ENCODE measurements at places on chromosomes 7 and 10.

GRCh38 chr7:50828116-50828515, 45.4 kb upstream of the GRB10 start:
- no peak for DNase-seq

GRCh38 chr10:21500578-21500910, 24.9 kb downstream of the SKIDA1 start:
- no peak for DNase-seq

GRCh38 chr7:44791278-44792219, 4.9 kb upstream of the PPIA start:
- peak; percentile 71 for DNase-seq

DNA sequence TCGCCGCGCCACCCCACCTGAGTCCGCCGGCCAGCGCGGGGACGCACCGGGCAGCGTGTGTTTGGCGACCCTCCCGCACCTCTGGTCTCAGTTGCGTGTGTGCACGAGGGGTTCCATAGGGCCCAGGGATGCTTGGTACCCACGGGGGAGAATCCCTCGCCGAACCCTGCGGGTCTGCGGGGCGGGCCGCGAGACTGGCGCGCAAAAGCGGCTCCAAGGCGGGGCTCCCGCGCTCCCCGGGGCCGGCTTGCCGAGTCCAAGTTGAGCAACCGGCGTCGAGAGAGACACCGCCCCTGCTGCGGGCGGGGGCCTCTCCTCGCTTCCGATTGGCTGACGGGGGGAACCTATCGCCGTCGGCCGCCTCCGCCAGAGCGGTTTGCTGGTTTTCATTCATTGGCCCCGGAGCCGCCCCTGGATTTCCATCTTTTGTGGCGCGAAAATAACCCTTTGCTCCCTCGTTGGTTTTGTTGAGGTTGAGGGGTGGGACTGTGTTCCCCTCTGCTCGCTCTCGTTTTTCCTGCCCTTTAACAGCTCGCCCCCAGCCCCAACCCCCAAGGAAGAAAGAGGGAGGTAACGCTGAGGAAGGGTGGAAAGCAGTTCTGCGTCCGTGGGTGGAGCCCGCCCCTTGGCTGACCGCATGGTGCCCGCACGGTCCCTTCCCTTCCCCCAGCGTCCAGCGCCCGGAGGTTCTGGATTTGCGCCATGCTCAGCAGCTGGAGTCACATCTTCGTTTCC, 4.0 kb upstream of the IGF2BP3 start:
- peak; percentile 97 for DNase-seq

DNA sequence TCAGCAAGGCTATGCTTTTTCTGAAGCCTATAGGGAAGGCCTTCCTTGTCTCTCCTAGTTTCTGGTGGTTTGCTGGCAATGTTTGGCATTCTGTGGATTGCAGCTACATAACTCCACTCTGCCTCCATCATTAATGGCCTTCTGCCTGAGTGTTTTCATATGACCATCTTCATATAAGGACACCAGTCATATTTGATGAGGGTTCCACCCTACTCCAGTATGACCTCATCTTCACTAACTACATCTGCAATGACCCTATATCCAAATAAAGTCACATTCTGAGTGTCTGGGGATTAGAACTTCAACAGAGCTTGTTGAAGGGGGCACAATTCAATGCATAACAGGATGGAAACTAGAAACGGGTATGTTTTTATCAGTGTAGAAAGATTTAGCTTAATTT, 22.1 kb downstream of the CAV1 start:
- peak; percentile 86 for DNase-seq

GRCh38 chr10:52965509-52965908, 192.9 kb upstream of the MBL2 start:
- DNase-seq = no peak

DNA sequence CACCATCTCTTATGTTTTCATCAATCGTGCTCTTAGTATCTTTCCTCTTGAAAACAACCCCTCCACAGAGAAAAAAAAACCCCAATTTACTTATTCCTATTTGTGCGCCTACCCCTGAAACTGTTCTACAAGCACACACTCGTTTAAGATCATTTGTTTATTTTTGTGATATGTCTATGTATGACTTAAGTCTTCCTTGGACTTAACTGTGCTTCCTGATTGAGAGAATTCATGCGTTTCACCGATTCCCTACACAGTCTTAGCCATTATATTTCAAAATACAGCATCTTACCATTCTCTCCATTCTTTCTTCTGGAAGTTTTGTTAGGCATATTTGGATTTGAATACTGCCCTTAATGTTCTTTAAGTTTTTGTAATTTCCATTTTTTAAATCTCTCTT, 159.4 kb downstream of the MLLT10 start:
- DNase-seq = no peak

DNA sequence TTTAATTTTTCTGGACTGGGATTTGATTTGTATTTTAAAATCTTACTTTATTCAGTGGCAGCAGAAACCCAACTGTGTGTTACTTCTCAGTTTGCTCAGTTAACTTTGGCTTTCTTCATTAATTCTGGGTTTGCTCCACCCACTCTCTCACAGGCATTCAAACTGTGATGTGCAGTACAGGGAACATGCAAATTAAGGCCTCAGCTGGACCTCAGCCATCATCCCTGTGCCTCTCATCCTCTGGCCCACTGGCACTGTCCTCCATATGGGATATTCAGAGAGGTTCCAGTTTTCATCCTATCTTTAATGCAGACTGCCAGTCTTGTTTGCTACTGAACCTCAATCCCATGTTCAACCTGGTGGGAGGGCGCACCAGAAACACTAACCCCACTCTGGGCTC, 743.4 kb upstream of the IGFBP3 start:
- no peak for DNase-seq

GRCh38 chr7:148442933-148443332, 147.6 kb upstream of the C7orf33 start:
- no peak for DNase-seq

DNA sequence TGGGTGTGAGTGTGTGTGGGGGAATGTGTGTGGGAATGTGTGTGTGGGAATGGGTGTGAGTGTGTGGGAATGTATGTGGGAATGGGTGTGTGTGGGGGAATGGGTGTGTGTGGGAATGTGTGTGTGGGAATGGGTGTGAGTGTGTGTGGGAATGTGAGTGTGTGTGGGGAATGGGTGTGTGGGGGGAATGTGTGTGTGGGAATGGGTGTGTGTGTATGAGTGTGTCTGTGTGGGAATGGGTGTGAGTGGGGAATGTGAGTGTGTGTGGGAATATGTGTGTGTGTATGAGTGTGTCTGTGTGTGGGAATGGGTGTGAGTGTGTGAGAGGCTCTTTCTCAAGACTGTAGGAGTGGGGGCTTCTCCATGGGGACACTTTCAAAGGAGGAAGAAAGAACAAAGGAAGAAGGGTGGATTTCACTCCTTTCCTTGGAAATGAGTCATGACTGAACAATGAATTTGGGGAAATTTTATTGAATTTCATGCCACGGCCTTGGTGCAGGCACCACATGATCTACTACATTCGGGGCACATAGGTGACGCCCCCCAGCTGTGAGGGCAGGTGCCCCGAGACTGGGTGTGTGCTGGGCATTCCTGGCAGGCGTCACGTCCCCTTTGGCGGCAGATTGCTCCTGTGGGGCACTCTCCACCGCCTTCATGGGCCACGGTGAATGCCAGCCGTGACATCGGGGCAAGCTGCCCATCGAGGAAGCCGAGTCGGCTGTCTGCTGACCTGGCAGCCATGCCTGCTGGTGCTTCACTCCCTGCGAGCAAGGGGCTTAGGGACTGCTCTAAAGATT, 88.8 kb upstream of the INSIG1 start:
- peak; percentile 67 for DNase-seq

- DNase-seq = peak; percentile 67
Measured at GRCh38 chr10:113362645-113363091, 190.2 kb upstream of the HABP2 start.

GRCh38 chr10:124561206-124561605, 99.6 kb downstream of the LHPP start:
- no peak for DNase-seq

DNA sequence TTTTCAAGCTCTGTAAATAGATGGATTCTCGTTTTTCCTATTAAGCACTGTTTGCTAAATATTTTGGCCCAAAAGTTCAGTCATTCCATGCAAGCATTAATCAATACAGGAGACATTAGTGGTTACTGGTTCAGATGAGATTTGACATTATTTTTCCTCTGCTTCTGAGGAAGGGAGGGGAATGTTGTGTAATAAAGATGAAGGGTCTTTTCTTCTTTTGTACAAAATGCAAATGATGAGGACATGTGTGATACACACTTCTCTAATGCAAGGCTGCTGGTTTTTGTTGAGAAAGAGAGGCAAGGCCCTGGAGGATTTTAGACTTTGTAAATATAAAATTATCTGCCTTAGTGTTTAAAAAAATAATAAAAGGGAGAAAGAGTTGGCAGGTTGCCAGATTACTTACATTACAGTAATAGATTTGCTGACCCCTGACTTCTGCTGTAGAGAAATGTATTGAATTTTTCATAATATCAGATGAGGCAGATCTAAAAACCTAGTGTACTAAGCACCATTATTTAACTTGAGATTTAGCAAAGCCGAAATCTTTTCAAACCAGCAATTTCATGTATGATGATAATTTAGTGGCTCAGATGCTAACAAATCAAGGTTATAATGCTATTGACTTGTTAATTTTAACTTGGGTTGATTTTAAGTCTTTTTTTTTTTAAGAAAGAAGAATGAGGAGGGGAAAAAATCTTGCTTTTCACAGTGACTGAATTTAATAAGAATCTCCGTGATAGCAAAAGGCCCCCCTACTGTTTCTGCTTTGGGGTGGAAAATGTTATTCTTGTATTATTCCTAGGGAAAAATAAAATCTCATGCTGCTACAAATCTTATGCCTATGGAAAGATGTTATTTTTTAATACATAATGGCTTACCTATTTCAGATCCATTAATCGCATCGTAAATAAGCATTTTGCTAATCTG, 180.1 kb downstream of the ARID5B start:
- DNase-seq = peak; percentile 45

GRCh38 chr7:130367836-130368746, 12.2 kb upstream of the CPA1 start:
- no peak for DNase-seq

GRCh38 chr7:99243751-99244337, 28.8 kb upstream of the MYH16 start:
- DNase-seq = no peak

DNA sequence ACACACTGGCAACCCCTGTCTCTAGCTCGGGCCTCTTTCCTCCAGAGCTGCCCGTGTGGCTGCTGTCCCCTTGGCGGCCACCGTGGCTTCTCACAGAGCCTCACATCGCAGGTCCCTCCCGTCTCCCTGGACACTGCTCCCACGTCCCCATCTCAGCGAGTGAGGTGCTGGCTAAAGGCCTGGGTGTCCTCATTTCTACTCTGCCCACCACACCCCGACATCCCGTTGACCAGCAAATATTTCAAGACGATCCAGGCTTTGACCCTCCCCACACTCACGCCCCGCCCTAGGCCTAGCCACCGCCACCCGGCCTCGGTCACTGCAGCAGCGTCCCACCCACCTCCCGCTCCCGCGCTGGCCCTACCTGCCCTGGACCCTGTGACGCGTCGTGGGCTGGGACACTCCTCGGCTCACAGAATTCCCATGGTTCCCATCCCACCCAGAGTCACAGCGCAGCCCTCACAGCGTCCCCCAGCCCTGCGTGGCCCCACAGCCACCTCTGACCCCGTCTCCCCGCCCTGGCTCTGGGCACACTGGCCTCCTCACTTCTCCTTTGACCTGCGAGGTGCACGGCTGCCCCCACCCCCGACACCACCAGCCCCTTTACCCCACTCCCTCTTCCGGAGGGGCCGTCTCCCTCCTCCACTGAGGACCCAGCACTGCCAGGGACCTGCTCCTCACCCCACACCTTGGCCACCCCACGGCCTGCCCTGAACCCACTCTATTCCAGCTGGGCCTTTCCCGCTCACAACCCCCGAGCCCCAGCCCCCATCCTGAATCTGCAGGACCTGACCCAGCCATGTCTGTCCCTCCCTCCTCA, 6.9 kb downstream of the ADAP1 start:
- no peak for DNase-seq

- DNase-seq = no peak
Measured at GRCh38 chr7:140054751-140055150, 8.0 kb downstream of the PARP12 start.

- no peak for DNase-seq
Measured at GRCh38 chr7:49623943-49624342, 149.5 kb upstream of the VWC2 start.

- no peak for DNase-seq
Measured at GRCh38 chr10:132173185-132173584, 13.6 kb upstream of the DPYSL4 start.

DNA sequence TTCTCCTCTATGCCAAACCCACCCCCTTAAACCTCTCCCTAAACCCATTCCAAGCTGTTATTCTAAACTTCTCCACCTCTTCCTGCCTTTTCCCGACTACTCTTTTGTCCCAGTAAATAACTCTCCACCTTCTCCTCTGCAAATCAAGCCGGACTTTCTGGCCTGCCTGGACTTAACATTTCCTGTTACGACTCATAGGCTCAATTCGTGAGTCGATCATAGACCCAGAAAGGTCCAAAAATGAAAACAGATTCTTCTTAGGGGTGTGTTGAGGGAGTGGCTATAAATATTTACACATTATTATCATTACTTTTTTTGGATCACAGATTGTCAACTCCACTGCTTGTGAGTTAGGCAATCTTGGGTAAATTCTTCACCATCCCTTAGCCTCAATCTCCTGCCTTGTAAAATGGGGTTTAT, 59.0 kb upstream of the HABP2 start:
- DNase-seq = peak; percentile 52

- no peak for DNase-seq
Measured at GRCh38 chr7:114432061-114432460, 17.4 kb downstream of the FOXP2 start.

DNA sequence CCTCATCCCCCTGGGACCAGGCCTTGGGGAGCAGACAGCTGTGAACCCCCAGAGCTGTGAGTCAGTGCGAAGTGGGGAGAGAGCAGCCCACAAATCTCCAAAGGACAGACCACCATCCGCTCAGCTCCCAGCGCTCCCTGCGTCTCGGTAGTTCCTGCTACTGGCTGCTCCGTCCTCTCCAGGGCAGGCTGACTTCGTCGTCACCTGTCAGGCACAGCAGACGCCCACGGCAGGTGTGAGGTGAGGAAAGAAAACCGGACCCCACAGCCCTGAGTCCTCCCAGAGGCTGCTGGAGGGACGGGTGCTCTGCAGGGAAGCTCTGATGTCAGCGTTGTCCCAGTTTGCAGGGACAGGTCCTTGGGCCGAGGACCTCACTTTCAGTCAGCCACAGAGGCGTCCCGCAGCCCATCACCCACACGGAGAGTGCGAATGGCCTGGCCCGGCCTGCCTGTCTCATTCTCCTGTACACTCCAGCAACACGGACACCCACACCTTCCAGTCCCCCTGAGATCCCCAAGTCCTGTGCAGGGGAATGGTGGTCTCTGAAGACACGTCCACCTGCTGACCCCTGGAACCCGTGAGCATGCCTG, 95.2 kb downstream of the DNAJB6 start:
- DNase-seq = no peak

GRCh38 chr10:24468281-24468751, 255.4 kb downstream of the ARHGAP21 start:
- no peak for DNase-seq

GRCh38 chr10:115706026-115706425, 567.0 kb downstream of the GFRA1 start:
- peak; percentile 21 for DNase-seq

DNA sequence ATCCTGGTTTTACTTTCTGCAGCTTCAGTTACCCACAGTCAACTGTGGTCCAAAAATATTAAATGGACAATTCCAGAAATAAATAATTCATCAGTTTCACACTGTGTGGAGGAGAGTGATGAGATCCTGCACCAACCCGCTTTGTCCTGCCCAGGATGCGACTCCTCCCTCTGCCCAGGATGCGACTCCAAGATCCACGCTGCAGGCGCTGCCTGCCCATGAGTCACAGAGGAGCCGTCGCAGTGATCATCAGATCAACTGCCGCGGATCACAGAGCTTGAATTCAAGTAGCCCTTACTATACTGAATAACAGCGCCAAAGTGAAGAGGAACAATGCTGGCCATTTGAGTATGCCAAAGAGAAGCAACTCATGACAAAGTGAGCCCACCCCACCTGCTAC, 61.5 kb downstream of the GRB10 start:
- peak; percentile 34 for DNase-seq
